Chondrocyte (in vitro differentiated cells): ENCODE measurements at places on chromosomes 5 and 9. TPM values are rescaled to one million over a fixed set of nuclear protein-coding genes. Genes with fewer than 3 reads are reported as not detected.

- no peak for DNase-seq
These were observed 25.4 kb downstream of the HMHB1 start for GRCh38 chr5:143837306-143837848.

GRCh38 chr5:151086192-151086869 lies 5.5 kb upstream of the TNIP1 start:
- DNase-seq: no peak

DNA sequence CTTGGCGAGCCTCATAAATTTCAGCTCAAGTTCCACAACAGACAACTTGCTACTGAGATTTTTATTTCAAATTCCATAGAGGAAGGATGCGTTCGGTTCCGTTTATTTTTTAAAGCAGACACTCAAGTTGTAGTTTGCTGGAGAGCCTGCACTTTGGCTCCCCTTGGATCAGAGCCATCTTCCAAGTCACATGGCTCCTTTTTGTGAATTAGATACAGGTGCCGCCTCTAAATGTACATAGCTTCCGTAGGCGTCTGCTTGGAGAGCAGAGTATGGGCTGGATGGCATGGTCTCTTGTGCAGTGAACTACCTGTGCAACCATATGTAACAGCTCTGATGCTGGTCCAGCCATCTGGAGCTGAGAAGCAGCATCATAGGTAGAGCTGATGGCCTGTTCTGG lies 73.9 kb upstream of the WWC1 start:
- no peak for DNase-seq

DNA sequence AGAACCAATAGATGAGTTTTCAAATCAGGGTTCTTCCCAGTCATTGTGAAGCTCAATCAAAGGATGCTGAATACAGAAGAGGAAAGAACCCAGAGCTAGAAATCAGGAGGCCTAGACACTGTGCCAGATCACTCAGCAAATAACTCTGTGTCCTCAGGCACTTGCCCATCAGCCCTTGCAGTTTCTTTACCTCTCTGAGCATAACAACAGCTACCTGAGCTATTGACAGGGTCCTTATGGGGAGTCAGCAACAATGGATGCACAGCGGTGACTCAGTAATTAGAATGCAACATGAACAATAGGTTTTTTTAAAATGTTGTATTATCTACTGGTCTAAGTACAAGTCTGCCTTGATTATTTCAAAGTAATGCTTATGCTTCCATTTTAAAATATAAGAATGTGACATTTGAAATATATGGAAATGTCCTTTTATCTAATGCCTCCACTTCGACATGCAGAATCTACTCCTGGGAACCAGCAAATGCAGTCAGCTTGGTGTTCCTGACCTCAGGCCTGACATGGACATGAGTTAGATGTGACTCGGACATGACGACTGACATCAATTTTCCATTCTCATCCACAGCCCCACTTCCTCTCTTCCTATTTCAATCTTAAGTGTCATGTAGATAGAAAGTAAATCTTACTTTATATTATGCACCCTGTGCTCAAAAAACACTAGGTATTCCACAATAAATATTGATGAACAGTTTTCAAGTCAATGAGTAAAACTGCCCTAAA lies 155.0 kb downstream of the TLE1 start:
- DNase-seq: no peak

DNA sequence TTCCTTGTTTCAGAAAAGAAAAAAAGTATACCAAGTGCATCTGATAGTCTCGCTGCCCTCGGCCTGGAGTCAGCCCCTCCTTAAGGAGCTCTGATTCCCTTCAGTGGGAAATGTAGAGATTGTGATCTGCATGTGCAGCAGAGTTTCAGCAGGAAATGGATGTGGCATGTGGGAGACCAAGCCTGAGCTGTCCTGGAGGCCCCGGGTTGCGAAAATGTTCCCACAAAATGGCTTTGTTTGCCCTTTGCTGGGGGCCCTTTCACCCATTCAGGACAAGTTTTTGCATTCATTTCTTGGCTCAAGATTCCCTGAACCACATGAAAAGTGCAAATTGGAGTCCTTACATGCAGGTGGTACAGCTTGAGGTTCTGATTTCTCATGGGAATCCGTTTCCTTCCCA lies 230.9 kb downstream of the GADD45G start:
- no peak for DNase-seq

- DNase-seq: no peak
These were observed 6.9 kb downstream of the GM2A start for GRCh38 chr5:151259931-151260330.

GRCh38 chr9:133633681-133634080 lies 2.5 kb upstream of the DBH start:
- DNase-seq: no peak

GRCh38 chr5:160450164-160450932 lies 28.7 kb downstream of the PTTG1 start:
- DNase-seq: no peak

GRCh38 chr5:51276250-51276649 lies 107.0 kb upstream of the ISL1 start:
- no peak for DNase-seq

AP3S1 gene
- total RNA-seq: 105 to 133 TPM (median 124 TPM) in 3 replicates

HAND1 gene
- total RNA-seq: not detected in 3 replicates

HEMGN gene
- not detected in 3 replicates for total RNA-seq

S100Z gene
- total RNA-seq: not detected in 3 replicates

ARL14EPL gene
- not detected in 3 replicates for total RNA-seq
